ENCODE measurements at places on chromosomes 2 and 18.

GRCh38 chr2:25293958-25294562 lies 47.7 kb downstream of the DNMT3A start:
- DNase-seq: no peak

- no peak for DNase-seq
These were observed 620.6 kb upstream of the ID2 start for GRCh38 chr2:8061219-8061618.

DNA sequence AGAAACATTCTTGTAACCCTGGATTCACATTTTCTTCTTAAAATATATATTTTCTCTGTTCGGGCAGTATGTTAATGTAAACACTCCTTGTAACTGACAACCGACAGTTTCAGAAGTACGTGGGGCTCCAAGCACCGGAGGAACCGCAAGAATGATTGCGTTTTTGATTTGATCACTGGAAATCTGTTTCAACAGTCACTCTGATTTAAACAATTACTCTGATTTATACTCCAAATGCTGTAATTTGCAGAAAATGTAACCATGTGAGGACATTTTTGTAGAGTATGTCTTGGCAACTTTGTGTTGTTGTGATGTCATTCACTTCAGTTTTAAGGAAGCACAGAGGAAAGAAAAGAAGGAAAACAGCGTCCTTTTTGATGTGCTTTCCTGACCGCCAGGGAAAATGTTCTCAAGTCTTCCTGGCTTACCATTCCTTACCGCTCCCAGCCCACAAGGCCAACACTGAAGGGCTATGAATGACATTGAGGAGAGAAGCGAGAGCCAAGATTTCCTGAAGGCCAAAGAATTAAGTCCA lies 77.7 kb downstream of the APOB start:
- DNase-seq: no peak

GRCh38 chr2:220673151-220673874 lies 898.8 kb downstream of the EPHA4 start:
- DNase-seq: no peak

GRCh38 chr2:213353419-213353818 lies 69.2 kb downstream of the SPAG16 start:
- DNase-seq: no peak

Measured in GM10248 (cell line).